ENCODE measurements at places on chromosomes 5 and 9.

DNA sequence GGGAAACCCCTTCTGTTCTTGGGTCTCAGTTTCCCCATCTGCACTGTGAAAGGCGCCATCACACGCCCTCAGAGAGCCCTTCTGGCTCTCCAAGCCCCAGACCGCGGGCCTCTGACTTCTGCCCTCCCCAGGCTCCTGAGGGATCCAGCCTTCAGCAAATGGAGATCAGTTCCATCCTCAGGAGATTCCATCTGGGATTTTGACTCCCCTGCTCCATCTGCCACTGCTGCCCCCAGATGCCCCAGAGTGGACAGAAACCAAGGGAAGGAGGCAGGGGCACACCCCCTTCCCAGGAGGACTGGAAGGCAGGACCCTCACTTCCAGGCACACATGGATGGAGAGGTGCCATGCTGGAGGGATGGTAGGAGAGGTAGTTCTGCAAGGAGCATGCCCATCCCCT is 18.7 kb upstream of the RPS14 start:
- DNase-seq: no peak

DNA sequence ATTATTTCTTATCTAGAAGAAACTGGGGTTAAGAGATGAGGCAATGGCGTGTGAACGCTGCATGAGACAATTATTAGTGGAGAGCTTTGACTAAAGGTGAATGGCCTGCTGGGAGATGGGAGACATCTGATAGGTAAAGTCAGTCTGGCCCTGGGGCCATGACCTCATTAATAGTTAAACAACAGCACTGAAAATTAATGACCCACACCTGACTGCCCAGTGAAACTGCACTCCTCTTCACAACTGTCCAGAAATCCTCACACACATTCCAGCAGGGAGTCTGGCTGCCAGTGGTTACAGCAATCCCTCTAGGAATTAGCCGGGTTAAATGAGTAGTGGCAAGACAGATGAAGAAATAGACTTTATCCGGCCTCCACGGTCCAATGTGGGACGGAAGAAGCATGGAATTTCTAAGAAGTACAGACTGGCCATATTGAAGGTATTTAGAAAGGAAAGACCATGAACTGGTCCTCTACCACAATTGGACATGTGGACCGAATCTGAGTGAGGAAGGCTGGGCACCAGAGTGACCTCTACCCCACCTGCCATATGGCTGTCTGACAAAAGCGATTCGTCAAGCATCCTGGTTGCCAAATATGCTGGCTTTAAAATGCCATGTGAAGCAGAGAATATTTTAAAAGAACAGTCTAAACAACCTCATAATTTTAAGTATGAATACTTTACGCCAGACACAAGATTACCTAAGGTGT is 138.4 kb downstream of the EFNA5 start:
- no peak for DNase-seq

GRCh38 chr9:119343059-119343990 is 25.9 kb downstream of the BRINP1 start:
- no peak for DNase-seq

DNA sequence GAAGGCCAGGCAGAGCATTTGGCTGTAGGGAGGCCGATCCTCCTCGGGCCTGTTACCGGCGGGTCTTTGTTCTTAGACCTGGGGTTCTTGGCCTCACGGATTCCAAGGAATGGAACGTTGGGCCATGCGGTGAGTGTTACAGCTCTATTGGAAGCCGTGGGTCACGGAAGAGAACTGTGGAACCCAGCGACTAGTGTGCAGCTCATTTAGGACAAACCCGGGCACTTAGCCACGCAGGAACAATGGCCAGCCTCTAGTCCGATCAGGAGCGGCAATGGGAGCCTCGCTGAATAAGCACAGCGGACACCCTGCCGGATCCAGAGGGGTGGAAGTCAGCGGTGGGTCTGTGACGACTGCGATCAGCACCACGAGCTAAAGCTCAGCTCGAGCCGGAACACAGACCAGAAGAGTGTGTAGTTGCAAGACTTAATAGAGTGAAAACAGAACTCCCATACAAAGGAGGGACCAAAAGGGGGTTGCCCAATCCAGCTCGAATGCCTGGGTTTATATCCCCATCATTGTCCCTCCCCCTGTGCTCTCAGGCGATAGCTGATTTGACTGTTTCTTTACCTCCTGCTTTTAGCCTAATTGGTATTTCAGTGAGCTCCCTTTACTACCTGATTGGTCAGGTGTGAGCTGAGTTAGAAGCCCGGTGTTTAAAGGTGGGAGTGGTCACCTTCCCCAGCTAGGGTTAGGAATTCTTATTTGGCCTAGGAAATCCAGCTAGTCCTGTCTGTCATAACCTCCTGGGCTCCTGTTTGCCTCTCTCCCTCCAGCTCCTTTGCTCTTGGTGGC is 53.7 kb upstream of the RPL26L1 start:
- no peak for DNase-seq

- DNase-seq: no peak
Measured at GRCh38 chr9:93909242-93909616, 45.9 kb downstream of the BARX1 start.

GRCh38 chr5:78760770-78761169 is 112.2 kb upstream of the LHFPL2 start:
- DNase-seq: no peak

GRCh38 chr9:123169926-123170325 is 98.5 kb downstream of the STRBP start:
- no peak for DNase-seq

DNA sequence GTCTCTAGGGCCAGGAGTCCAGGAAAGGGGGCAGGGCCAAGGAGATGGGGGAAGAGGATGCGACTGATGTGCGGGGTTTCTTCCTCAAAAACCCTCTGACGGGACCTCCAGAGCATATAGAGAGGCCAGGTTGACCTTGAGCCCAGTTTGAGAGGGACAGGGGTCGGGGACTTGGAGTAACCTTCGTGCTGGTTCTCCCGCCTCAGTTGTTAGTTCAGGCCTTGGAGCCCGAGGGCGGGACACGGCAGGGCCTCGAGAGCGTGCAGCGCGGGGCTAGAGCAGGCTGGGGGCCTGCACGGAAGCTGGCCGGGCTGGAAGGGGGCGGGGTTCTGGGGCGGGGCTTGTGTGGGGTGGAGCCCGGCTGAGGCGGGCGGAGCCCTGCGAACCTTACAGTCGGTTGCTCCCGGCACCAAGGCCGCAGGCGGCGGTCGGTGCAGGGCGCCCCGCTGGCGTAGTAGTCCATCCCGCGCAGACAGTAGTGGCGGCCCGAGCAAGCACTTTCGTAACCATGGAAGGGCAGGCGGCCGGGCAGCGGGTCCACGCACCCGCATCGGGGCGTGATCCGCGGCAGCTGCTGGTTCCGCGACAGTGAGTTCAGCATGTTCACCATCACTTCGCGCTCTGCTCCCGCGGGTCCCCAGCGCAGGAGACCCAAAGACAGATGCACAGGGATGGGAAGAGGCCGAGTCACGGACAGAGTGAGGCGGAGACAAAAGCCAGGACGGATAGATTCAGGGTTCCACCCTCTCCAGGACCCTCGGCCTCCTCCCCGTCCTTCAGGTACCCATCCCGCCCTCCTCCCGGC is 4.0 kb upstream of the MYORG start:
- DNase-seq: peak; percentile 71
